Sigmoid colon (tissue), 7 donors: ENCODE measurements at places on chromosomes 12 and 14. TPM values are rescaled to one million over a fixed set of nuclear protein-coding genes. Genes with fewer than 3 reads are reported as not detected.

- no peak for DNase-seq
Observed at GRCh38 chr14:88825078-88825458, 617 bp downstream of the TTC8 start.

Gene IRAK3
- 15.1 TPM for total RNA-seq

Gene MGAT4C
- 0.55 TPM for total RNA-seq

Gene MEG3
- total RNA-seq: 28.0 TPM

DNA sequence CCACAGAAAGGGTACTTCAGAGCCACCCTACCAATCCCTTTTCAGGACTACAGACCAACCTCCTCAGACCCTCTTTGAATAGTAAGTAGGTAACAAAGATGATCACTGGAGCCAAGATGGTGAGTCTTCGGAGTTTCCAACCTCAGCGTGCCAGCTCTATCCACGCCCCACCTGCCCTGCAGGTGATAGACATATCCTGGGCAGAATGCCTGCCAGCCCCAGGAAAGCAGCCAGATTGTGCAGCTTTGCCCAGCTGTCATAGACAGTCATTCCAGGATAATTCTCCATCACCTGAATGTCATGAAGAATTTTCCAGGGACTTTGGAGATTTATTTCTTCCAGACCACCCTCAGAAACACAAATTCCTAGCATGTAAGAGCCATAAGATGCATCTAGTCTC, 434.4 kb downstream of the RGS6 start:
- no peak for DNase-seq

GRCh38 chr14:96626121-96626768, 124.1 kb downstream of the PAPOLA start:
- DNase-seq: no peak

Gene CRACR2A
- total RNA-seq: 2.0 TPM

- no peak for DNase-seq
Observed at GRCh38 chr14:35386673-35387125, 17.9 kb downstream of the NFKBIA start.

DNA sequence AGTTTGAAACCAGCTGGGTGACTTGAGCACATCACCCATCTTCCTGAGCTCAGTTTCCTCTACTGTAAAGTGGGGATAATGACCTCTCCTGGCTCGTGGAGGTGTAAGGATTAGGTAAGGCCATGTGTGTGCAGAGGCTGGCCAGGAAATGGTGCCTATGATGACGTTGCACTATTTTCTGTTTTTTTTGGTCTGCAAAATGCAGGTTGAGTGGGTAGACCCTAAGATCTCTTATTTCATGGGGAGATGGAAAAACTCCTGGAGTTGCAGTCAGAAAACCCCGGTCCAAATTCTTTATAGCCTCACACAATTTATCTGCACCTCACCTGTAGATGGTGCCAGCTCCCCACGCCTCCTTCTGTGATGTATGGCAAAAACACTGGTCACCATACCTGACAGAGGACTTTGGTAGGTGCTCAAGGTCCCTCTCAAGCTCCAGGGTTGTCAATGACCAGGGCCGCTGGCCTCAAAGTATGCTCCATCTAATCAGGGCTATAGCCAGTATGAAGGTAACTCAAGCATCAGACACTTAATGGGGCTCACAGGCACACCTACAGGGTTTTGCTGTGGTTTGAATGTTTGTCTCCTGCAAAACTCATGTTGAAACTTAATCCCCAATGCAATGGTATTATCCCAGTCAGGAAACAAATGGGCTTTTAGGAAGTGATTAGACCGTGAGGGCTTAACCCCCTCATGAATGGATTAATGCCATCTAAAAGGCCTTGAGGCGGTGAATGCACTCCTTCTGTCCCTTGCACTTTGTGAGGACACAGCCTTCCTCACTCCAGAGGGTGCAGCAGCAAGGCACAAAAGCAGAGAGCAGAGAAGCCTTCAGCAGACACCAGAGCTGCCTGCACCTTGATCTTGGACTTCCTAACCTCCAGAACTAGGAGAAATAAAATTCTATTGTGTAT, 17.6 kb downstream of the C14orf132 start:
- no peak for DNase-seq

- no peak for DNase-seq
Observed at GRCh38 chr14:91368776-91369416, 48.7 kb downstream of the CCDC88C start.

GRCh38 chr12:125890366-125890905, 825.2 kb downstream of the AACS start:
- no peak for DNase-seq

- DNase-seq: no peak
Observed at GRCh38 chr12:66587912-66588311, 91.0 kb downstream of the GRIP1 start.

DNA sequence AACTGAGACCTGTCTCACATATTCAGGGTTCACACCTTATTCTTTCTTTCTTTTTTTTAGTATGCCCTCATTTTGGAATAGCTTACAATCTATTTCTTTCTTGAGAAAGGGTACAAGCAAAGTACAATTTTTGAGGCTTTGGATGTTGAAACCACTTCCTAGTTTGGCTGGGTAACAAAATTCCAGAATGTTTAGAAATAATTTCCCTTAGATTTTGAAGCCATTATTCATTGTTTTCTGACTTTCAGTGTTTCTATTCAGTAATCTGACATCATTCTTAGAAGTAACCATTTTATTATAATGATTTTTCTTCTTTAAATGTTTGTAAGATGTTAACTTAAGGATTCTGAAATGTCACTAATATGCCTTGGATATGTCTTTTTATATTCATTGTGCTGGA, 28.2 kb downstream of the ST8SIA1 start:
- no peak for DNase-seq
